ENCODE measurements at places on chromosomes 1 and 21.

DNA sequence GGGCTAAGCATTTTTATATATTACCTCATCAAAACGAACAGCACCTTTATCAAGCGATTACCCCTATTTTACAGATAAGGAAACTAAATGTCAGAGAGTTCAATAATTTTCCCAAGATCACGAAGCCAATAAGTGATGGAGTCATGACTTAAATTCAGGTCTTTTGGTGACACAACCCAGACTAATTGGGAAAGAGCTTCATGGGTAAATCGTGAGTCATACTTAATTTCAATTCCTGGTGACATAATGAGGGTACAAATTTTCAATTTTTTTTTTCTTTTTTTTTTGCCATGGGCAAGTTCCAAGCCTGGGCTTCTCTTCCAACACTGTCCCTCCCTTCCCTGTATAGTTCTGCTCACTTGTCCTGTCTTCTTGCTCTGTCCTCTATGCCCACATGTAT, 30.1 kb upstream of the IL10 start:
- DNase-seq: no peak

- DNase-seq: no peak
These were observed 111.6 kb upstream of the ZC3H12A start for GRCh38 chr1:37362594-37363385.

- DNase-seq: no peak
These were observed 262.7 kb upstream of the RGS18 start for GRCh38 chr1:191895462-191896058.

- DNase-seq: no peak
These were observed 150.6 kb downstream of the NOS1AP start for GRCh38 chr1:162220009-162220539.

DNA sequence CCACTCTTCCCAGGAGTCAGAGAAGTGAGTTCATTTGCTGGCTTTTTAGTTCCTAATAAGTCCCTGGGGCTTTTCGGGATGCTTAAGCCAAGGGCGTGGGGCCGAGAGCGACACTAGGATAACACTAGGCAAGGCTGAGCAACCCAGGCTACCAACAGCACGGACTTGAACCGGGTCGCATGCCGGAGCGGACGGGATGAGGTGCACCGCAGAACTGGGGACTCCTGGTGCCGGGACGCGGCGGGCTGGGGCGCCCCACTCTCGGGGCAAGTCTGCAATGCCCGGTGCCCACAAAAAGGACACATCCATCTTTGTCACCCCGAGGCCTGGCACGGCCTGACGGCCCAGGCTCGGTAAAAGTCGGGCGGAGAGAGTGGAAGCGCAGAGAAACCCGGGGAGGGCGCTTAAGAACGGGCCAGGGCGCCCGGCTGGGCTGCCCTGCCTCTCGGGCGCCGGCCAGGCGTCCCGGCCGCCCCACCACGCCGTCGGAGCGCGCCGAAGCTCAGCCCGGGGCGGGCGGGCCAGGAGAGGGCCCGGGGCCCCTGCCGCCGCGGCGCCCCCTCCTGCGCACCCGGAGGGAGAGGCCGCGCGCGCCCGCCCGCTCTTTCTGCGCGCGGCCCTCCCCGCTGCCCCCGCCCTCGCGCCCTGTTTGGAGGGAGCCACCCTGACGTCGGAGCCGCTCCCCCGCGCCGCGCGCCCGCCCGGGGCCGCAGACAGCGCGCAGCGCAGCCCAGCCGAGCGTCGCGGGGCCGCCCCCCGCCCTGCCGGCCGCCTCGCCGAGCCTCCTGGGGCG, at the start of gene NBL1:
NBL1 (plus strand) TSS at position 710 of the 793 bp plus-strand sequence. CDS start 10,720 bp downstream, outside the sequence.
- DNase-seq: peak; percentile 68

GRCh38 chr1:7456722-7457082, 314.4 kb upstream of the VAMP3 start:
- DNase-seq: no peak

GRCh38 chr1:117260761-117261423, 50.2 kb upstream of the VTCN1 start:
- no peak for DNase-seq

- DNase-seq: no peak
These were observed 160.8 kb downstream of the DISP1 start for GRCh38 chr1:222975472-222976122.

- no peak for DNase-seq
These were observed 11.6 kb upstream of the OR2G2 start for GRCh38 chr1:247576514-247576913.

- DNase-seq: no peak
These were observed 5.3 kb downstream of the MIB2 start for GRCh38 chr1:1620433-1621139.

DNA sequence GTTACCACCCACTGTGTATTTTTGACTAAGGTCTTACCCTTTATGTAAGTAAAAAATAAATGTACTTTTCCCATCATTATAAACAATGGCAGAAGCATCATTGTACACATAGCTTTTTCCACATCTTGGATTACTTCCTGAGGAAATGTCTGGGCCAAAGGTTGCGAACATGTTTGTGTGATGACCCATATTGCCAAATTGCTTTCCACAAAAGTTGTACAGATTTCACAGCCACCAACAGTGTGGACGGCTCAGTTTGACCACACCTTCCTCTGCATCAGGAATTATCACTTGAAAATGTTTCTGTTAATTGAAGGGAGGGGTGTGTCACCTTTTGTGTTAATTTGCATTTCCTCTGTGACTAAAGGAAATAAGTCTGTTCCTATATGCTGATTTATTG, 25.7 kb downstream of the AKNAD1 start:
- peak; percentile 56 for DNase-seq

GRCh38 chr1:92795166-92795565, 10.3 kb upstream of the EVI5 start:
- peak; percentile 67 for DNase-seq

DNA sequence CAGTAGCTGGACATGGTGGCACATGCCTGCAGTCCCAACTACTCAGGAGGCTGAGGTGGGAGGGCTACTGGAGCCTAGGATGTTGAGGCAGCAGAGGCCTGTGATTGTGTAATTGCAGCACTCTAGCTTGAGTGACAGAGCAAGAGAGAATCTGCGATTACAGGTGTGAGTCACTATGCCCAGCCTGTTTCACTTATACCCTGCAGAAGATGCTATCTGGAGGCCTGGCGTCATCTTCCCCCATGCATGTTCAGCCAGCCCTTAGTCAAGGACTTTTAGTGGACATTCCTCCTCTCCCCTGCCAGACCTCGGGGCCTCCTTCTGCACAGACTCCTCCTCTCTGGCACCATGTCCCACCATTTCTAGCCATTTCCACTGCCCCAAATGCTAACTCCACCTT, 36.3 kb upstream of the RCC2 start:
- DNase-seq: peak; percentile 46

GRCh38 chr1:88698140-88698539, 14.1 kb downstream of the PKN2 start:
- DNase-seq: peak; percentile 24

- DNase-seq: no peak
These were observed 185.0 kb downstream of the RGS7 start for GRCh38 chr1:241171991-241172390.

All from fibroblast of skin of right biceps (primary cell).